Activated CD4-positive, alpha-beta T cell treated with anti-CD3 and anti-CD28 coated beads, Interleukin-2, amount 50 U/mL, for 24 hours (primary cell): ENCODE measurements at places on chromosomes 11 and 22.

DNA sequence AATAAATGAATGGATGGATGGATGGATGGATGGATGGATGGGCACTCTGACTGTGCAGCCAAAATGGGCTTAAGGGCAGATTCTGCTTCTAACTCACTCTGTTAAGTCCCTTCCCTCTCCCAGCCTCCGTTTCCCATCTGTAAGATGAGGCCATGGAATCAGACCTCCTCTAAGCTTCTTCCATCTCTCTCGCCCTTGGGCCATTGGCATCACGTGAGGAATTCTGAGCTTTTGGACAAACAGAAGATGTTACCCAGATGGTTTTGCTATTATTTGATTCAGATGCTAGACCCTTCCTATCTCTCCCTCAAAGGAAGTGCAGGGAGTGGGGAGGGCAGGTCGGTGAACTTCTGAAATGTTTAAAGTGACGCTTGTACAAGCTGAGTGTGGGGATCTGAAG, 4.0 kb upstream of the CYTH4 start:
- no peak for DNase-seq

- no peak for DNase-seq
Measured at GRCh38 chr11:8063324-8063723, 17.7 kb upstream of the TUB start.

DNA sequence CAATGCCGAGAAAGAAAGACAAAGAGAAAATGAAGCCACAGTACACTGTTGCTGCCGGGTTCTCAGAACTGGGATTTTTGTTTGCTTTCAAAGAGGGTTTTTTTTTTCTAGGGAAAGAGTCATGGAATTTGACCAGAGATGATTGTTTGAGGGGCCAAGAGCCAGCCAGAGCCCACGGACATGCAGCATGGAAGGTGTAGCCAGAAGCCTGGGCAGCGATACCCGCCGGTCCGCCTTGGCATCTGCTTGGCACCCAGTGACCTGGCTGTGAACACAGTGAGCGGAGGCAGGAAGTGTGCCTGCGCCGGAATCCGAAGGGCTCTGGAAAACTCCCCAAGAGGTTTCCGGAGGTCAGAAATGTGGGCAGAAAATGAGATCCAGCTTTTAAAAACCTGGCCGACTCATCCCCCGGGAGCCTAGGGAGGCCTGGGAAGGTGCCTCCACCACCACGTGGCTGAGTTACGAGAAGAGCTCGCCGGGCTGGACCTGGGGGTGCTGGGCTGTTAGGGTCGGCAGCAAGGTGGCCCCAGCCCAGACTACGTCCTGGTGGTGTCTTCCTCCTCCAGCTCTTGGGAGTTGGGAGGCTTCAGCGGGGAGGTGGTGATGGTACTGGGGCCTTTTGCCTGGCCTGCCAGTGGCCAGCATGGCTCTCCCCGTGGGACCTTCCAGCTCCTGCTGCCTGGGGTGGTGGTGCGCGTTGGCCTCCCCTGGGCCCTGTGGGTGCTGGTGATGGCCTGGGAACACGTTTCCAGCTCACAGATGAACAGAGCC, 61.6 kb upstream of the PPARA start:
- no peak for DNase-seq

DNA sequence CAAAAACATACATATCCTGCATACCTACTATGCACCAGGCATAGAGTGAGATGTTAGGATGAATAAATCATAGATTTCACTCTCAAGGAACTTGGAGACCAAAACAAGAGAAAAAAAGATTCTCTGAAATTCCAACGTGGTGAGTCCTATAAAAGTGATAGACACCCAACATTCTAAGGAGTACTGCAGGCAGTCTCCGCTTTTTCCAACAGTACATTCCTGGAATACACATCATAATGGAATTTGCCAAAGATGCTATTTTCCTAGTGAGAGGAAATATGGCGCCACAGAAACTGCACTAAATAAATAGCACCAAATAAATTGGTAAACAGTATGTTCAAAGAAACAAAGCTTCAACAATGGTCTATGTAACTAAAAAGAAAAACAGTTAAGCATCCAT, 6.0 kb downstream of the TMEM123 start:
- DNase-seq = no peak

DNA sequence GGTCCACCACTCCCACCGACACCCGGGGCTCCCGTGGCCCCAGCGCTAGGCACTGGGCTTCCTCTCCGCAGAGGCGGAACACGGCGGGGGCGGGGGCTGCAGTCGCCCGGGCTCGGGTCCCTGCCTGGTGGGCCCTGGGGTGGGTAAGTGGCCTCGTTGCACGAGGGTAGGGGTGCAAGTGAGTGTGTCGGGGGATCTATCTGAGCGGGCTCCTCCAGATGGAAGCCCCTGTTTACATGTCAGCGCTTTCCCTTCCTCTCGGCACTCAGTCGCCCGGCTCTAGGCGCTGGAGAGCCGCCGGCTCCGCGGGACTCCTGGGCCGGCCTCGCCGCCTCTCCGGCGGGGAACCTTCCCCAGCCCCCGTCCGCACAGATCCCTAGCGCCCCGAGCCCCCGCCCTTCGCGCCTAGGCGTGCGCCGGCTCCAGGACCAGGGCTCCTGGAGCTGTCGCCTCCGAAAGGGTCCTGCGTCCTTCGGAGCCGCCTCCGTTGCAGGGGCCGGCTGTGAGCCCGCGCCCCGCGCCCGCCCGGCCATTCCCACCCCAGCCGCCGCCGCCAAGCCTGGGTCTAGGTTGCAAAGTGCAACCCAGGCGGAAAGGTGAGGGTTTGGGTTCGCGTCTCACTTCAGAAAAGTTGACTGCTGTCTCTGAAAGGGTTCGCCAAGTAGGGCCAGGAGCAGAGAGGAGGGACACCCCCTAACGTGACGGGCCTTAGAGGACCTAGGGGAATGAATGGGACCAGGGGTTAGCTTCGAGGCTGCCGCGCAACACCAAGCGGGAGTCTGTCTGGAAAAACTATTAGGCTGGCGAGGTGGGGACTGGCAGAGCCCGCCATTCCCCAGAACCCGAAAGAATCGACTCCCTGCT, 978 bp downstream of the FLI1 start:
- DNase-seq = no peak

GRCh38 chr11:75465701-75466531, 32.9 kb upstream of the KLHL35 start:
- DNase-seq = no peak
